Endodermal cell (in vitro differentiated cells): ENCODE measurements at places on chromosomes 1 and 21. TPM values are rescaled to one million over a fixed set of nuclear protein-coding genes. Genes with fewer than 3 reads are reported as not detected.
A peak's percentile ranks its signal among the peaks of the same experiment; 100 is the strongest.

DMBX1 gene
- 8.3 to 17.7 TPM (median 16.6 TPM) in 3 replicates for total RNA-seq

MGST3 gene
- 109 and 113 TPM in 2 replicates for total RNA-seq

TLCD4 gene
- total RNA-seq = 14.5 to 19.3 TPM (median 16.5 TPM) in 3 replicates

E2F2 gene
- total RNA-seq = 2.6 to 10.9 TPM (median 9.8 TPM) in 3 replicates

RIMKLA gene
- 0.73 to 23.4 TPM (median 1.5 TPM) in 3 replicates for total RNA-seq

C1orf210 gene
- 17.0 to 20.9 TPM (median 17.9 TPM) in 3 replicates for total RNA-seq

GPR61 gene
- total RNA-seq = 0.93 TPM in 1 of 3 replicates, not detected in the others

CD34 gene
- 1.4 and 1.6 TPM in 2 replicates for total RNA-seq

MFAP2 gene
- 119 and 120 TPM in 2 replicates for total RNA-seq

TNNI3K gene
- total RNA-seq = not detected in 2 replicates

IL19 gene
- not detected in 2 replicates for total RNA-seq

LMX1A gene
- total RNA-seq = 1.6 and 3.8 TPM in 2 replicates

GRCh38 chr1:153465811-153466636, 5.6 kb upstream of the S100A7 start:
- H3K4me3 ChIP-seq = no peak overlapping the region
- peaks cover 7% of the 10 kb centered on the region for H3K27me3 ChIP-seq
- no peak overlapping the region for H3K27ac ChIP-seq
- no peaks in the 10 kb centered on the region for H3K36me3 ChIP-seq
- H3K4me1 ChIP-seq = no peaks in the 10 kb centered on the region

GRCh38 chr1:181135437-181135731, 46.9 kb downstream of the IER5 start:
- H3K27ac ChIP-seq = peak overlapping the region; percentile 25
- H3K27me3 ChIP-seq = peaks cover 9% of the 10 kb centered on the region
- no peak overlapping the region for H3K4me3 ChIP-seq
- no peaks in the 10 kb centered on the region for H3K36me3 ChIP-seq
- H3K4me1 ChIP-seq = peaks cover 14% of the 10 kb centered on the region
- no peak for DNase-seq

- H3K36me3 ChIP-seq = no peaks in the 10 kb centered on the region
- no peaks in the 10 kb centered on the region for H3K27me3 ChIP-seq
- H3K27ac ChIP-seq = no peak overlapping the region
- H3K4me3 ChIP-seq = no peak overlapping the region
Observed at GRCh38 chr1:16338961-16339360, 13.3 kb downstream of the FBXO42 start.

DNA sequence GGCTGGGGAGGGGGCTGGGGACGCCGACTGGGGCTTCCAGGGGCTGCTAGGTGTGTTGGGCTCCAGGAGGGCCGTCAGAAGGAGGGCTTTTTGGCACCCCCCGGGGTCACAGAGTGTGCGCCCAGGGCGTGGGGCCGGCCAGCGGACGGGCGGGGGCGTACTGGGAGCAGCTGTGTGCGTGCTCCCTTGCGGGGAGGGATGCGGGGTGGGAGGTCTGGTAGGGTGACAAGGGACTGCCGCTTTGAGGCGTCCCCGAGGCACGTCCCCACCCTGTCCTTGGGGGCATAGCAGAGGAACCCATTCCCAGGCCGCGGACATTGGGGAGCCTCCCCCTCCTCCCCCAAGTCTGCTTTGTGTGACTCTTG, 1.1 kb downstream of the FOXO6 start:
- H3K4me1 ChIP-seq = peaks cover 9% of the 10 kb centered on the region
- H3K36me3 ChIP-seq = no peaks in the 10 kb centered on the region
- no peak overlapping the region for H3K27ac ChIP-seq
- H3K4me3 ChIP-seq = peak overlapping the region; percentile 67
- DNase-seq = no peak

DNA sequence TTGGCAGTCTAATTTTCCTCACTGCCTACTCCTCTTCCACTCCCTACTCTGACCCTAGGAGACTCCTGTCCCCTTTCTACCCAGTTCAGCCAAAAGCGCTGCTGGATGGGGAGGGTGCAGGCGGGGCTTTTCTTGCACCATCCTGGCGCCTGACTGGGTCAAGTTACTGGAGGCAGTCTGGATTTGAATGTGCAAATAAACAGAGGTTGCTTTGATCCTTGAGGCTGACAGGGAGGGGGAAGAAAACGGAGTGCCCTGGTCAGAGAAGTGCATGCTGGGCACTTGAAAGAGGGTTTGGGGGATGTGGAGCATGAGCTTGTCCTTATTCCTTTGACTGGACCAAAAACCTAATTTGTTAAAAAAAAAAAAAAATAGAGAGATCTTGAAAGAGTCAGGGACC, 76.8 kb upstream of the SOX13 start:
- H3K36me3 ChIP-seq = no peaks in the 10 kb centered on the region
- peaks cover 9% of the 10 kb centered on the region for H3K4me1 ChIP-seq
- no peak overlapping the region for H3K4me3 ChIP-seq
- peak overlapping the region; percentile 98 for H3K27ac ChIP-seq
- DNase-seq = peak; percentile 82

GRCh38 chr1:177817937-177818875, 151.7 kb downstream of the SEC16B start:
- H3K36me3 ChIP-seq = no peaks in the 10 kb centered on the region
- peaks cover 5% of the 10 kb centered on the region for H3K27me3 ChIP-seq
- DNase-seq = no peak

GRCh38 chr1:92968138-92969032, 7.1 kb upstream of the DIPK1A start:
- H3K36me3 ChIP-seq = no peaks in the 10 kb centered on the region
- no peaks in the 10 kb centered on the region for H3K4me1 ChIP-seq
- no peak overlapping the region for H3K4me3 ChIP-seq
- no peaks in the 10 kb centered on the region for H3K27me3 ChIP-seq
- H3K27ac ChIP-seq = no peak overlapping the region

- no peak overlapping the region for H3K27ac ChIP-seq
- H3K36me3 ChIP-seq = no peaks in the 10 kb centered on the region
- no peak for DNase-seq
- H3K4me1 ChIP-seq = no peaks in the 10 kb centered on the region
Observed at GRCh38 chr1:173149887-173150286, 57.2 kb downstream of the TNFSF4 start.

- H3K27me3 ChIP-seq = peaks cover 81% of the 10 kb centered on the region
- H3K27ac ChIP-seq = no peak overlapping the region
- DNase-seq = peak; percentile 80
- H3K4me1 ChIP-seq = peaks cover 18% of the 10 kb centered on the region
Observed at GRCh38 chr1:89808441-89809117, 12.3 kb upstream of the LRRC8D start.

DNA sequence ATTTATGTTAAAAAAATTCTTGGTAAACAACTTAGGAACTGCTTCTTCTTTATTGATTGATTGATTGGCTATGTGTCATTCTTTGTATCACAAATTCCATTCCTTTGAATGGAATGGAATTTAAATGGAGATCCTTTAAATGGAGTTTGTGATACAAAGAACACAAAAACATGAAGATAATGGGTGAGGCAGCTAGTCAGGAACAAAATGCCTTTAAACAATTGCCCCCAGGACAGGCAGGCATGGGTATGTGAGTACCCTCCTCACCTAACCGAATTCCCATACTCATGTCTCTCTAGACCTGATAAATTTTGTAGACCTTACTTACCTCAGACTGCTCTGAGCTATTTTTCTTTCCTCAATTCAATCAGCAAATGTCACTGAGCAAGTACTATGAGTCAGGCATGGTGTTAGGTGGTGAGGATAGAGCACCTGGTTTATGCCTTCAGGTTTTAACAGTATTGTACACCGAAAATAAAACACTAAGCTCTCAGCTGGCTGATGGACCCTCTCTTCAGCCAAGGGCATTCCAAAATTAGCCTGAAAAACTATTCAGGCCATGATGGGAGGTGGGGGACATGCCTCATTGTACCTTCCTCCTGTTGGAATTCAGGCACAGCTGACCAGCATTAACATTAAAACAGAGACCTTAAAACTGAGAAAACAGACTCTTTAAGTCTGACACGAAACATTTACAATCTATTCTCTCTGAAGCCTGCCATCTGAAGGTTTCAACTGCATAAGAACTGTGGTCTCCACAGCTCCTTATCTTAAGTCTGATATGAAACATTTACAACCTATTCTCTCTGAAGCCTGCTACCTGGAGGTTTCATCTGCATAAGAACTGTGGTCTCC, 58.9 kb downstream of the OLFML3 start:
- peaks cover 97% of the 10 kb centered on the region for H3K27me3 ChIP-seq
- DNase-seq = peak; percentile 61
- H3K36me3 ChIP-seq = no peaks in the 10 kb centered on the region

GRCh38 chr1:14555091-14555490, 43.4 kb upstream of the KAZN start:
- no peak overlapping the region for H3K4me3 ChIP-seq
- DNase-seq = no peak
- H3K27me3 ChIP-seq = no peaks in the 10 kb centered on the region

GRCh38 chr1:235663628-235664027, 14.0 kb upstream of the GNG4 start:
- no peak overlapping the region for H3K27ac ChIP-seq
- no peaks in the 10 kb centered on the region for H3K4me1 ChIP-seq
- no peaks in the 10 kb centered on the region for H3K36me3 ChIP-seq
- no peak for DNase-seq
- H3K4me3 ChIP-seq = no peak overlapping the region

DNA sequence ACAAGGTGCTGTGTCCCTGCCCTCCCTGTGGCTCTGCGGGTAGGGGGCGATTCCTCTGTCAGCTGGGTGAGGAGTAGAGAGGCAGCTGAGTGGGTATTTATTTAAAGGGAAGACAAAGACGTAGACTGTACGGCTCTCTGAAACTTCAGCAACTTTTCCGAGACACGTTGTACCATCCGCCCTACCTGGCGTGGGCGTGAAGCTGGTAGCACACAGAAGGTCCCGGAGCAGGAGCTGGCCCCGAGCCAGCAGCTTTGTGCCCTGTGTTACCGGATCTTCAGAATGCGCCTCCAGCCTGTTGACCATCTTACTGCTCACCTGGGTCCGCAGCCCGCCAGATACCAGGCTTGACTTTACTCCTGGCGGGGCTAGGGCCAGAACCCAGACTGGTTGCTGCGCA, 34.9 kb downstream of the PRKCZ start:
- H3K27me3 ChIP-seq = no peaks in the 10 kb centered on the region
- no peaks in the 10 kb centered on the region for H3K36me3 ChIP-seq
- DNase-seq = no peak
- no peak overlapping the region for H3K27ac ChIP-seq
- no peaks in the 10 kb centered on the region for H3K4me1 ChIP-seq

DNA sequence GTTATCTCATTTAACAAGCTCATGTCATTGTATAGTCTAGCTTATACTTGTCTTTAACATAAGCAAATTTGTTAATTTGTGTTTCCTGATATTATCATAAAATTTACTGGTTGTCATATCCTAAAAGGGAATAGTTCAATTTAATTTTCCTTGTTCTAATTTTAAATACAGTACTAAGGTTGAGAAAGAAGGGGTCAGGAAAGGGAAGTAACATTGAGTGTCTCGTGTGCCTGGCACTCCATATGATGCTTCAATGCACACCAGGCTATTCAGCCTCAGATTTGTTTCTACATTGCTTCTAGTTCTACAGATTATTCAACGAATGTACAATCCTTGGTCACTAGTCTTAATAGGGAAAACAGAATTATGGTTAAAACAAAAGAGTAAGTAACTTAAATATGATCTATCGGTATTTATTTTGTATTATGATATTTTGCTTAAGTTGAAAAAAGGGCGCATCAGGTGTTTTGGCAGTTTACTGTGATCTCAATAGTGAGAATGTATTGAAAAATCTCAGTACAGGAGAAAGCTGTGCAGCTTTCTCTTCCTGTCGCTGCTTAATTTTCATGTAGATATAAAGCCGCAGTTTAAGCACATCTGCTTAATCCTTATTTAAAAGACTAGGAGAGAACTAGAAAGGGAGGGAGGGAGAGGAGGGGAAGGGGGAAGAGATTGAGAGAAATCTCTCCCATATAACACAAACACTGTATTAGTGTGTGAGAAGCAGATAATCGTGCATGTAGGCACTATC, 13.0 kb downstream of the PTPRC start:
- no peaks in the 10 kb centered on the region for H3K4me1 ChIP-seq
- DNase-seq = no peak
- no peaks in the 10 kb centered on the region for H3K36me3 ChIP-seq
- no peak overlapping the region for H3K4me3 ChIP-seq
- H3K27ac ChIP-seq = no peak overlapping the region

DNA sequence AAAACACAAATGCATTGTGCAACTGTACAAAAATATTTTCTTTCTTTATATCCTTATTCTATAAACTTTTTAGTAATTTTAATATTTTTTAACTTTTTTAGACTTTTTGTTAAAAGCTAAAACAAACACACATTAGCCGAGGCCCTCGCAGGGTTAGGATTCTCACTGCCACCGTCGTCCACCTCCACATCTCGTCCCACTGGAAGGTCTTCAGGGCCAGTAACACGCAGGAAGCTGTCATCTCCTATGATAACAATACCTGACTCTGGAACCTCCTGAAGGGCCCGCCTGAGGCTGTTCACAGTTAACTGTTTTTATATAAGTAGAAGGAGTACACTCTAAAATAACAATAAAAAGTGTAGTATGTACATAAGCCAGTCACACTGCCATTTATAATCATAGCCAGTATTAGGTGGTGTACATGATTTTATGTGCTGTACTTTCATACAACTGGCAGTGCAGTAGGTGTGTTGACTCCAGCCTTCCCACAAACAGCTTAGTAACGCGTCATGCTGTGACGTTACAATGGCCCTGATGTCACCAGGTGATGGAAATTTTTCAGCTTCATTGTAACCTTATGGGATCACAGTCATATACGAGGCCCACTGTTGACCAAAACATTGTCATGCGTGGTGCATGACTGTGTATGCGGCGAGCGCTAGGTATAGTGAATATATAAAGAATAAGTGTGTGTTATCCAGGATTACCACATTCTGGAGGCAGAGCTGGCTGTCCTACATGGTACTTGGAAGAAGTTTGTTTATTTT, 8.8 kb downstream of the TFF2 start:
- H3K27ac ChIP-seq = no peak overlapping the region
- H3K27me3 ChIP-seq = no peaks in the 10 kb centered on the region
- H3K4me3 ChIP-seq = no peak overlapping the region
- peak; percentile 35 for DNase-seq
- no peaks in the 10 kb centered on the region for H3K36me3 ChIP-seq

DNA sequence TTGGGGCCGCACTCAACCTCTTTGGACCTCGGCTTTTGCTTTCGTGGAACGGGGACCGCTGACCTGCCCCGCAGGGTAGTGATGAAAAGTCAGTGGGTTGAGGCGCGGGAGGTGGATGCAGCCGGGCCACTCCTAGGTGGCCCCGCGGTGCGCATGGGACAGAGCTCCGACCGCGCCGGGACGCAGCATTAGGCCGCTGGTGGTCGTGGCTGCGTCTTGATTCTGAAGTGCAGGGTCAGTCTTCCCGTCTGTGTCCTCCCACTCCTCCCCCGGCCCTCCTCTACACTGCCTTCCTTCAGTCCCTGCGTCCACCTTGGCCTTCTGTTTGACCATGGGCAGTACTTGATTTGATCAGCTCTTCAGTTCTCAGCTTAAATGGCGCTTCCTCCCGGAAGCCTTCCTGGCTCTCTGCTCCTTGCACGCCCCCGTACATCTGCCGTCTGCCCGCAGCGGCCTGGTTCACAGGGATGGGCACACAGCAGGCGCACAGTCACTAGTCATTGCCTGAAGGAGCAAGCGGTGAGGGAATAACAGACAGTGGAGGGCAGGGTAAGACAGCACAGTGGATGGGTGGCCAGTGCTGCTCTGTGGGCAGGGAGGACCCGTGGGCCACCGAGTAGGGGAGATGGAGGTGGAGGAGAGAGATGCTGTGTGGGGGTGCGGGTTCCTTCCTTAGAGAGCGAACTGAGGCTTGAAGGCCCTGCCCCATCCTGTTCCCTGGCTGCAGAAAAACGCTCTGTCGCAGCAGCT, 633 bp downstream of the THEMIS2 start:
- no peaks in the 10 kb centered on the region for H3K4me1 ChIP-seq
- H3K36me3 ChIP-seq = no peaks in the 10 kb centered on the region
- peak; percentile 76 for DNase-seq
- H3K27ac ChIP-seq = no peak overlapping the region
- peak overlapping the region; percentile 83 for H3K4me3 ChIP-seq
- H3K27me3 ChIP-seq = no peaks in the 10 kb centered on the region
